Left lung (tissue), 14 donors: ENCODE measurements at places on chromosomes 11 and 22. TPM values are rescaled to one million over a fixed set of nuclear protein-coding genes. Genes with fewer than 3 reads are reported as not detected.

GRCh38 chr11:83475760-83476159 lies 189.6 kb upstream of the CCDC90B start:
- no peak overlapping the region for H3K4me3 ChIP-seq
- H3K4me1 ChIP-seq = no peaks in the 10 kb centered on the region
- no peak for DNase-seq
- no peaks in the 10 kb centered on the region for H3K36me3 ChIP-seq
- no peak overlapping the region for H3K27ac ChIP-seq

GRCh38 chr11:27656806-27657483 lies 43.3 kb downstream of the BDNF start:
- DNase-seq = no peak
- H3K4me1 ChIP-seq = no peaks in the 10 kb centered on the region
- H3K27ac ChIP-seq = no peak overlapping the region
- H3K4me3 ChIP-seq = no peak overlapping the region

DNA sequence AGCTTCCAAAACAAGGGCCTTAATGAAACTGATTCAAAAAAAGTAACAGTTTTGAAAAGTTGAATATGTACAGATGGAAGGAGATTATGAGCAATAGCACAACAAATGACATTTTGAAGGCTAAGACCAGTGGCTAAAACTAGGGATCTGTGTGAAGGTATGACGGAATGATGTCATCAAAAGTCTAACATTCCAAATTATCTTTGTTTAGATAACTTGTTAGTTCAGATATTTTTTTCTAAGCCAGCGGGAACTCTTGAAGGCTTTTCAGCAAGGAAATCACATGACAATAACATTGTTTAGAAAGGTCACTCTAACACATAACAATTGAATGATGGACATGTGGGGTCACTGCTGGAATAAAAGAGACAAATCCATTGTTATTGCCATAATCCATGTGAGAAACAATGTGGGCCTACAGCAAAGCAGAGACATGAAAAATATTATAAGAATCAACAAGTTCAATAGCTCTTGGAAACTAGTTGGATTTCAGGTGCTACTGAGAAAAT lies 260.5 kb downstream of the CASP12 start:
- DNase-seq = no peak
- H3K27me3 ChIP-seq = no peaks in the 10 kb centered on the region
- no peak overlapping the region for H3K27ac ChIP-seq
- no peak overlapping the region for H3K4me3 ChIP-seq
- no peaks in the 10 kb centered on the region for H3K36me3 ChIP-seq

DNA sequence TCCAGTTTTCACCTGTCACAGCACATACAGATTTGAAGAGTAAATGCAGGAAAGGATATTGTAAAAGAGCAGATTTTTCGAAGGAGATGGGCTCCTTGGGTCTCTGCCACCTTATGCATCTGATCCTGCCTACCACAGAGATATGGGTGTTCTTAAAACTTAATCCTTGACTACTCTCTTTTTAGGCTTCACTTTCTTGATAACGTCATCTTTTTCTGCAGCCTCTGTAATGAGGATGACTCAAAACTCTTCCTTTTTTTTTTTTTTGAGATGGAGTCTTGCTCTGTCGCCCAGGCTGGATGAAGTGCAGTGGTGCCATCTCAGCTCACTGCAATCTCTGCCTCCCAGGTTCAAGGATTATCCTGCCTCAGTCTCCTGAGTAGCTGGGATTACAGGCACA lies 7.8 kb downstream of the PRR14L start:
- no peak for DNase-seq
- no peak overlapping the region for H3K4me3 ChIP-seq
- peaks cover 61% of the 10 kb centered on the region for H3K4me1 ChIP-seq
- no peaks in the 10 kb centered on the region for H3K27me3 ChIP-seq

DDI1 gene
- not detected for polyA plus RNA-seq

DNA sequence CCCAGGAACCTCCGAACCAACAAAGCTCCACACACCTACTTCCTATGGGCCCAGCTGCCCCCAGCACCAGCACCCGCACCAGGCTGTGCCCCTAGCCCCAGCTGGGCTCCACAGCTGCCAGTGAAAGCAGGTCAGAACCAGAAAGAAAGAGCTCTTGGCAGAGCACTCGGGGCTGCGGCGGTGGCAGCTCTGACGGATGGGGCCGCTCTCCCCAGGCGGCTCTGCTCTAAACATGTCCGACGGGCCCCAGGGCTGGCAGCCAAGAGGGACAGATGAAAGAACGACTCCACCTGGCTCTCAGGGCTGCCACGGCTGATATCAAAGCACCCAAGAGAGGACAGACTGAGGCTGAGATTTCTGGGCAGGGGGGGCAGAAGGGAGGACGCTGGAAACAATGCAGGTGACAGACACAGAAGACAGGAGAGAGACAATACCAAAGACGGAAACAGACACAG lies 25.7 kb downstream of the LRFN4 start:
- H3K27ac ChIP-seq = no peak overlapping the region
- H3K27me3 ChIP-seq = no peaks in the 10 kb centered on the region
- H3K36me3 ChIP-seq = no peaks in the 10 kb centered on the region
- DNase-seq = no peak

PTGDR2 gene
- 0.24 TPM for polyA plus RNA-seq

DEFB131B gene
- 1.9 TPM for polyA plus RNA-seq

DNA sequence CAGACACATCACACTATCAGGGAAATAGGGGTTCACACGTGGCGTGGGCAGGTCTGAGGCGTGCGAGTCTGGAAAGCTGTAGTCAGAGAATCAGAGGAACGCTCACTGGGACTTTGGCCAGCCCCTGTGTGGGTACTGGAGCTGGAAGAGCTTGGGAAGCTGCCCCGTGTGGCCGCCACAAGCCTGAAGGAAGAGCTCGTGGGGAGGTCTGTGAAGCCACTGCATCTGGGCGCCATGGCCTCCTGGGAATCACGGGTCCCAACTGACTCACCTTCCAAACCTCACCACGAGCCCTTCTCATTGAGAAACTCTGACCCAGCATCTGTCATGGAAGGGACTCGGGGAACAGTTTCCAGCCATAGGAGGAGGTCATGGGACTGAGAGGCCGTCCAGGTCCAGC lies 5.9 kb upstream of the MRGPRF start:
- no peaks in the 10 kb centered on the region for H3K27me3 ChIP-seq
- no peaks in the 10 kb centered on the region for H3K36me3 ChIP-seq
- H3K27ac ChIP-seq = no peak overlapping the region
- no peak overlapping the region for H3K4me3 ChIP-seq

SLC29A2 gene
- polyA plus RNA-seq = 10.9 TPM

GRCh38 chr22:43493297-43493696 lies 81.5 kb downstream of the MPPED1 start:
- H3K36me3 ChIP-seq = no peaks in the 10 kb centered on the region
- peaks cover 31% of the 10 kb centered on the region for H3K27me3 ChIP-seq
- DNase-seq = no peak

- peak overlapping the region; percentile 80 for H3K4me3 ChIP-seq
- no peak overlapping the region for H3K27ac ChIP-seq
- H3K36me3 ChIP-seq = no peaks in the 10 kb centered on the region
- DNase-seq = no peak
These were observed 1.5 kb downstream of the PTPRJ start for GRCh38 chr11:47981667-47982404.

EPS8L2 gene
- polyA plus RNA-seq = 77.7 TPM

DNA sequence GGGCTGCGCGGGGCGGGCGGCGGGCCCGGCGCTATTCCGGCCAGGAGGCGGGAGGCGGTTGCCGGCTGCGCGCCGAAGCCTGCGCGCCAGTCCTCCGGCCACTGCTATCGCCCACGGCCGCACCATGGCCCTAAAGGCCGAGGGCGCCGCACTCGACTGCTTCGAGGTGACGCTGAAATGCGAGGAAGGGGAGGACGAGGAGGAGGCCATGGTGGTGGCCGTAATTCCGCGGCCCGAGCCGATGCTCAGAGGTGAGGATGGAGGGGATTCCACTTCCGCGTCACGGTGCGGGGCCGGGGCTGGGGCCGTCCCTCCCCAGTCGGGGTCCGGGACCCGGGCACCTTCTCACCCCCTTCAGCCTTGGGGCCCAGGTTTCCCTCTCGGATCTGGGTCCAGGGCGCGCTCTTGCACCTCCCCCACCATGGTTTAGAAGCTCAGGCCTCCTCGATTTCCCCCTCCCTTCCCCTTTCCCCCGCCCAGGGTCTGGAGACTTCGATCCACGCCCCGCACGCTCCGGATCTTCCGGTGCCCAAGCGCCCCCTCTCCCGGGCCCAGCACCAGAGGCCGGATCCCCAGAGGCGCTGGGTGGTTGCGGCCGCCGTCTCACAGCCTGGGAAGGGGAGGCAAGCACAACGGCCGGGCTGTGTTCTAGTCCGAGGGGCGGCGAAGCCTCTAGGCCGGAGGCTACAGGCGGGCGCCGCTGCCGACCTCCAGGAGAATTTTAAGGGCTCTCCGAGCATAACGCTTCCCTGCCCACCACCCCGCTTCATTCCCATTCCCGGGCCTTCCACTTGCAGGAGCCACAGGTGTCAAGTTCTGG lies 517 bp downstream of the SPINDOC start:
- peaks cover 5% of the 10 kb centered on the region for H3K27me3 ChIP-seq
- peak; percentile 71 for DNase-seq
- H3K36me3 ChIP-seq = peaks cover 25% of the 10 kb centered on the region
- H3K27ac ChIP-seq = peak overlapping the region; percentile 70
- H3K4me3 ChIP-seq = peak overlapping the region; percentile 98
- peaks cover 32% of the 10 kb centered on the region for H3K4me1 ChIP-seq

DLAT gene
- 36.1 TPM for polyA plus RNA-seq

GRCh38 chr11:57547854-57548377 lies 10.5 kb downstream of the SMTNL1 start:
- peaks cover 71% of the 10 kb centered on the region for H3K36me3 ChIP-seq
- peak overlapping the region; percentile 13 for H3K27ac ChIP-seq
- DNase-seq = no peak
- H3K27me3 ChIP-seq = no peaks in the 10 kb centered on the region
- H3K4me3 ChIP-seq = no peak overlapping the region

DNA sequence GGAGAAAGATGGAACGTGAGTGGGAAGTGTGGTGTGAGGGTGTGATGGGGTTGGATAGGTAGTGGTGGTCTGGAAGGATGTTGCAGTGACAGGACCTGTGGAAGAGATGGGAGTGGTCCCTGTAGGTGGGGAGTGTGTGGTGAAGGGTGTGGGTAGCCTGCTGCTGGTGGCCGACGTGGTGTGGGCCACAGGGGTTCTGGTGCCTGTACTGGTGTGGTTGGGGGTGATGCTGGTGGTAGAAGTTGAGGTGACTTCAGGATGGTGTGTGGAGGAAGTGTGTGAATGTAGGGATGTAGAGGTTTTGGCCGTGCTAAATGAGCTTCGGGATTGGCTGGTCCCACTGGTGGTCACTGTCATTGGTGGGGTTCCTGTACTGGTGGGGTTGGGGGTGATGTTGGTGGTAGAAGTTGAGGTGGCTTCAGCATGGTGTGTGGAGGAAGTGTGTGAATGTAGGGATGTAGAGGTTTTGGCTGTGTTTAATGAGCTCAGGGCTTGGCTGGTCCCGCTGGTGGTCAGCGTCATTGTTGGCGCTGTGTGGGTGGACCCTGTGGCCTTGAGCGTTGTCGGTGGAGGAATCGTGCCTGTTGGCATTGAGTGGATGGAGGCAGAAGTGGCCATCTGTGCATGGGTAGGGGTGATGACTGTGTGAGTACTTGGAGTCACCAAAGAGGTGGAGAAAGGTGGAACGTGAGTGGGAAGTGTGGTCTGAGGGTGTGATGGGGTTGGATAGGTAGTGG lies 19.1 kb downstream of the MUC6 start:
- H3K27ac ChIP-seq = no peak overlapping the region
- no peak overlapping the region for H3K4me3 ChIP-seq
- no peaks in the 10 kb centered on the region for H3K4me1 ChIP-seq

DNA sequence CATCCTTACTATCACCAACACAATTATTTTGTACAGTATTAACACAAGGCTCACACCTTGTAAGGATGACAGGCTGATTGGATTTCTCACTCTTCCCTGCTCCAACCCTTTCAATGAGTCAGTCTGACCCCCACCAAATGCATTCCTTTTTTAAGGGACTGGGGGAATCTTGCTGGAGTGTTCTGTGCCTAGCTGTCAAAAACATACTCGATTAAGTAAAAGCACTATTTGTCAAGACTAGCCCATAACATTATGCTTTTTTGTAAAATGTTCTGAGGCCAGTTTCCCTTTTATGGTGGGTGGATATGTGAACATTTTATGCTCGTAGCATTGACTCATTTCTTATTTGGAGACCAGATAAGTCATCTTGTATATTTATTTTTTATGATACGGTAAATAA lies 87.2 kb downstream of the PDHX start:
- H3K36me3 ChIP-seq = no peaks in the 10 kb centered on the region
- H3K27me3 ChIP-seq = no peaks in the 10 kb centered on the region
- H3K4me1 ChIP-seq = no peaks in the 10 kb centered on the region

DNA sequence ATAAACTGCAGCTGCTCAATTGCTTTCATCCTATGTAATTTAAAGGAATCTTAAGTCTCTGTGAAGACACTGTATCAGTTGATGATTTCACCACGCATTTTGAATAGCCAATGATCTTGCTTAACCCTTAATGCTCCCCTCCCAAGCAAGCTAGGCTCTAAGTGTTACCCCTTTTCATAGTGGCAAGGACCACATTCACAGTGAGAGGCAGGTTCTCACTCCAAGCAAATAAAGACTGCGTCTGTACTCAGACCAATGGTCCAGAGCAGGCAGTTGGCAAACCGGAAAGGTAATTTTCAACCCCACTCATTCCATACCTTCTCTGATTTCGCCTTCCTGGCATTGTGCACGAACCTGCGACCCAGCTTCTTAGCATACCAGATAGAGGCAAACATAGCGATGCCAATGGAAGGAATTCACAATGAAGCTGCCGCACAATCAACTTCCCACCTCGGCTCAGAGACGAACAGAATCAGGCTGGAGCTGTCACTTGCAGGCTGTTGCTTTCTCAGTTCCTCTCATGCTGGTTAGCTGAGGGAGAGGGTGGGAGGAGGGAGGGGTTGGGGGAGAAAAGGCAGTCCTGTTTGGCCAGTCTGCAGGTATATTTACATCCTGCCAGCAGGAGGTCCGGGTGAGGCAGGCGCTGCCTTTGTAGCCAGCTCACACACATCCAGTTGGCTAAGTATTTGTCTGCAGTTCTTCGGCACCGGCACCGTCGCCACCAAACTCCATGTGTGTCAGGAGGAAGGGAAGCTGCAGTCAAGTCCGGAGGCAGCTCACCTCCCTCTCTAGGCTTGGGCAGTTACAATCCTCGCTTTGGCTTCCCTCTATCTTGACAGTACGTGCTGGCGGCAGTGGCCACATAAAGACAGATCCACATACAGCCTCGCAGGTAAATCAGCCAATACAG lies 1151.2 kb upstream of the CCDC90B start:
- H3K36me3 ChIP-seq = no peaks in the 10 kb centered on the region
- H3K27ac ChIP-seq = no peak overlapping the region
- no peaks in the 10 kb centered on the region for H3K4me1 ChIP-seq
- no peaks in the 10 kb centered on the region for H3K27me3 ChIP-seq
- no peak overlapping the region for H3K4me3 ChIP-seq

GRCh38 chr11:57342702-57343101 lies 4.5 kb downstream of the P2RX3 start:
- no peaks in the 10 kb centered on the region for H3K27me3 ChIP-seq
- H3K4me3 ChIP-seq = no peak overlapping the region
- H3K4me1 ChIP-seq = no peaks in the 10 kb centered on the region
- H3K36me3 ChIP-seq = no peaks in the 10 kb centered on the region
- DNase-seq = no peak
- H3K27ac ChIP-seq = no peak overlapping the region

GRCh38 chr11:78555592-78555991 lies 19.1 kb downstream of the NARS2 start:
- no peak for DNase-seq
- H3K27me3 ChIP-seq = no peaks in the 10 kb centered on the region
- no peaks in the 10 kb centered on the region for H3K36me3 ChIP-seq
- no peak overlapping the region for H3K4me3 ChIP-seq
